ENCODE measurements at places on chromosomes 5 and 9. TPM values are rescaled to one million over a fixed set of nuclear protein-coding genes. Genes with fewer than 3 reads are reported as not detected.
A peak's percentile ranks its signal among the peaks of the same experiment; 100 is the strongest.

GRCh38 chr9:129781131-129781530, 21.9 kb upstream of the TOR1B start:
- DNase-seq: no peak

DNA sequence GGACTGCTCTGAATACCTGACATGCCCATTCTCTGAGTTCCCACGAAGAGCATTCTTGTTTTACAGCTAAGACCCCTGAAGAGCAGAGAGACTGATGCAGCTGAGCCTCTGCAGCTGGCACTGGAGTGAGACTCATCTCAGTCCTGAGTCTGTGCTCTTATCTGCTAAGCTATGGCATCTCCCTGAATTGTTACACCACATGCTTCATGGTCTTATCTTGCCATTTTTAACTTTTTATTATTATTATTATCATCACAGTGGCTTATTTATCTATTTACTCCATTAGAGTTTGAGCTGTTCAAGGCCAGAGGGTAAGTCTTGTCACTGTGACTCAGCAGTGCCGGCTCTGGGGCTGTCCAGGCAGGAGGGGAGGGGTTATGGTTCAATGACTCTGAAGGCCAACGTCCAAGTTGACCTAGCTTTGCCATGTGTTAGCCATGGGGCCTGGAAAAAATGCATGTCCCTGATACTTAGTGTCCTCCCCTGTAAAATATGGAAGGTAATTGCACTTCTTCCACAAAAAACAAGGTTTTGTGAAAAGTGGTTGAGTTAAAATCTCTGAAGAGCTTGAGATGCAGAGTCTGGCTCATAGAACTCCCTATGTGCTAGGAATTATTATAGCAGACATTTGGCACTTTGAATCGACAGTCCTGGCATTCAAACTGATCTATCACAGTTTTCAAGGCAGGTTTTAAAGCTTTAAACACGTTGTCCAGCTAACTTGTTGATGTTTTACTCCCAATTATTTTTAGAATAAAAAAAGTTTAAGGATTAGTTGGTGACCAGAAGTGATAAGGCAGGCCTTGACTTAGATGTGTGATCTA, 94.6 kb downstream of the ALDH1A1 start:
- DNase-seq: no peak

DNA sequence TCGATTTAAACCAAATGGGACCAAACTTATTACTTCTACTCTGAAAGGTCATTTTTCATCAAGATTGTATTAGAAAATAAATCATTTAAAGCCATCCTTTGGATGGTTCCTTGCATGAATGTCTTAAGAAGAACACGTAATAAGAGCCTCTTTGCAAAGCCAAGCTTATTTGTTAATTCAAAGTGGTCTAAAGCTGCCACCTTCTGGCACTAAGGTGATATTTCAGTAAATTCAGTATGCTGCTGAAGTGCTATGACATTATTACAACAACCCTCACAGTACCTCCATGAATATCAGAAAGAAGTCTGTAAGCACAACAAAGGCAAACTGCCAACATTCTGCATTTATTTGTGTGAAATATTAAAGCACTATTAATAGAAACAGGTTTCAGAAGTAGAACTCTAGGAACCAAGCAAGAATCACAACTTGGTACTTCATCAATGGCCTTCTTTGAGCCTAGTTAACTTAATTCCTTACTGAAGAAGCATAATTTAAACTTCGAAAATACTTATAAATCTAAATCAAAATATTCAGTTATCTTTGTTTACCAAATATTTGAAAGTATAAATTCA, 53.1 kb upstream of the TYRP1 start:
- DNase-seq: peak; percentile 8

DNA sequence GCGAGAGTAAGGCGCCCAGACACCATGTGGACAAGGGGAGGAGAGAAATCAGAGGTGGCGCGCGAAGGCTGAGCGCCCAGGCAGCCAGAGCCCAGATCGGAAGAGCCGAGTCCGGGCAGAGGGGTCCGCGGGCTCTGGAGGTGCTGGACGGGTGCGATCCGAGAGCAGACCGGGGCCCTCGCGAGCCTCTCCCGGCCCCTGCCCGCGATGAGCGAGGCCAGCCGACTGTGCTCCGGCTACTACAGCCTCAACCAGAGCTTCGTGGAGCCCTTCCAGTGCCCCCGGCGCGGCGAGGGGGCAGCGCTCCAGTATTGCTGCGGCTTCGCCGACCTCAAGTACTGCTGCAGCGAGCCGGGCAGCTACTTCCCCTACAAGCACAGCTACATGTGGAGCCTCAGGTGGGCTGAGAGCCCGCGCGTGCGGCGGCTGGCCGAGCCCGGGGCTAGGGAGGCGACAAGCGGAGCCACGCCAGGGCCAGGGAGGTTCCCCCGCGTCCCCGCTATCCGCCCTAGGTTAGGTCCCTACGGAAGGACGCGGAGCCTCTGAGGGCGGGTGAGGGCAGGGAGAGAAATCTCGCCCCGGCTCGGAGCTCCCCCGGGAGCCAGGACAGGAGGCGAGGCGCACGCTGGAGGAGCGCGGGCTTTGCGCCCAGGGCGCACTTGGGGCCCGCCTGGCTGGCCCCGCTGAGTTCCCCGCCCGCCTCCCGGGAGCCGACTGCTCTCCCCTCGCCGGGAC, at the start of gene SHISAL2B:
Gene SHISAL2B (plus strand): TSS at position 87 of the 735 bp plus-strand sequence. CDS start 121 bp downstream, at position 208.
- DNase-seq: no peak

The PCDHA11 gene
- total RNA-seq: 1.6 TPM

The LCN1 gene
- total RNA-seq: not detected

The NDUFS6 gene
- total RNA-seq: 12.2 TPM

The RANBP3L gene
- 5.7 TPM for total RNA-seq
